ENCODE measurements at places on chromosomes 16 and 17.

GRCh38 chr17:4738136-4739121, 1.2 kb upstream of the ZMYND15 start:
- no peak for DNase-seq

- no peak for DNase-seq
Measured at GRCh38 chr16:54568906-54569807, 282.6 kb upstream of the IRX3 start.

DNA sequence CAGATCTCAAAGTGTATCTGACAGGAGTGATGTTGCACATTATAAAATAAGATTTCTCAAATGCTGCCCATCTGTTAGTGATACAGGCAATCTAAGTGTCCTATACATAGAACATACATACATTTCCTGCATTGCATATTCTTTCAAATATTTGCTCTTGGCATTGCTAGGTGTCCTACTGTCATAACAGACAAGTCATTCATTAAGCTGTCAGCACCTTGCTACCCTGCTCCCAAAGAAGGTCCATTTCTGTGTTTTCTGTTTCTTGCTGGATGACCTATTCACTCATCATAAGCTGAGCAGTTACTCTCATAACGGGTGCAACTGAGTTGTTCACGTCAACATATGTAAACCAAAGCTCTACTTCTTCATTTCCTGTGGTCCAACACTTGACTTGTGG, 719.0 kb downstream of the KCNJ2 start:
- DNase-seq, result no peak

DNA sequence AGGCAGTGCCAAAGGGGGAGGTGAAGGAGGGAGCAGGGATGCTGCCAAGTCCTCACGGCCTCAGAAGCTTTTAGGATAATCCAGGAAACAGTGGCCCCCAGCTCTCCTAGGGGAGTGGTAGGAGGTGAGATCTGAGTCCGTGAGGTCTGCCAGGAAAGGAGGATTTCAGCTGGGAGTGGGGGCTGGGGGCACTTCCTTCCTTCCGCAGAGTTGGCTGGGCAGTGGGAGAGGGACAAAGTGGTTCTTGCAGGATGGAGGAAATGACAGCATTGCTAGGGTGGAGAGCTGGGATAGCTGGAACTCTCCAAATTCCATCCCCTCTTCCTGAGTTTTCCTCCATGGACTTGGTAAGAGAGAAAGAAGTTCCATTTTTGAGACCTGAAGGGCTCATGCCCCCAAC, 4.8 kb upstream of the SP6 start:
- DNase-seq, result no peak

- peak; percentile 8 for DNase-seq
Measured at GRCh38 chr16:17211797-17212196, 259.0 kb downstream of the XYLT1 start.

DNA sequence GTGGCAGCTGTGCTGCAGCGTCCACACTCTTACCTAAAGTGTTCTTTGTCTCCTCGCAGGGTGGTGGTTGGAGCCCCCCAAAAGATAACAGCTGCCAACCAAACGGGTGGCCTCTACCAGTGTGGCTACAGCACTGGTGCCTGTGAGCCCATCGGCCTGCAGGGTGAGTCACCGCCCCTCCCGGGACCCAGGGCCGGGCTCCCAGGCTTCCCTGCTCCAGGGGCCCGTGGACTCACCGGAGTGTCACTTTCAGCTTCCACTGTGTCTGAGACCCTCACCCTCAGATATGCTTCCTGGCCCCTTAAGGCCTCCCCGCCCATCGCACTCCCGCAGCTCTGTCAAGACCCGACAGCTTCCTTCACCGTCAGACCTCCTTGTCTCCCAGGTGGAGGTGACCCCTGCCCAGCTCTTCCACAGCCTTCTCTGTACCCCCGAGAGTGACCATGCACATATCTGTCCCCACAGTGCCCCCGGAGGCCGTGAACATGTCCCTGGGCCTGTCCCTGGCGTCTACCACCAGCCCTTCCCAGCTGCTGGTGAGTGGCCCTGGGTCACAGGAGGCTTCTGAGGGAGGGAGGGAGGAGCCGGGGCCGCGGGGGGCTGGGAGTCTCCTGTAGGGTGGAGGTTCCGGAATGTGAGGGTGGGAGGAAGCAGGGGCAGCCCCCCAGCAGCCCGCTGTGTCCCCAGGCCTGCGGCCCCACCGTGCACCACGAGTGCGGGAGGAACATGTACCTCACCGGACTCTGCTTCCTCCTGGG, 1.8 kb downstream of the ITGAX start:
- no peak for DNase-seq

DNA sequence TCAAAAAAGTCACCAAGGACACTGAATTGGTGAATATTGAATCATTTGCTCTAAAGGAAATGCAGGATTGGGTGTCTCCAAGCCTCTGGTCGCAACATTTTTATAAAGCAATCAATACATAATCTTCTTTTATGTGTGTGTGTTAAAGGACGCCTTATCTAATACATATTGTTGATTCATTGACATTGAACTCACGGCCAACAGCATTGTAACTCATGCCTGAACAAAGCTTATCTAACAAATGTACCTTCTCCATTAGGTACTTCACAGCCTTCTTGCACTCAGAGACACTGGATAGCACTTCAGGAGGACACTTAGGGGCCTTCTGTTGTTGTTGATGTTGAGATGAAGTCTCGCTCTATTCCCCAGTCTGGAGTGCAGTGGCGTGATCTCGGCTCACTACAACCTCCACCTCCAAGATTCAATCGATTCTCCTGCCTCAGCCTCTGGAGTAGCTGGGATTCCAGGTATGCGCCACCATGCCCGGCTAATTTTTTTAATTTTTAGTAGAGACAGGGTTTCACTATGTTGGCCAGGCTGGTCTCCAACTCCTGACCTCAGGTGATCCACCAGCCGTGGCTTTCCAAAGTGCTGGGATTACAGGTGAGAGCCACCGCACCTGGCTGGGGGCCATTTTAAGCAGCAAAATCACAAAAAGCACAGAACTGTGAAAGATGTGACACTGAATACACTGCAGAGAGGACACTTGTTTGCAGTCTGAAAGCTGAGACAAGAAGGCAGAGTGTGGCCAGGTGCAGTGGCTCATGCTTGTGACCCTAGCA, 13.2 kb upstream of the PDXDC1 start:
- no peak for DNase-seq

DNA sequence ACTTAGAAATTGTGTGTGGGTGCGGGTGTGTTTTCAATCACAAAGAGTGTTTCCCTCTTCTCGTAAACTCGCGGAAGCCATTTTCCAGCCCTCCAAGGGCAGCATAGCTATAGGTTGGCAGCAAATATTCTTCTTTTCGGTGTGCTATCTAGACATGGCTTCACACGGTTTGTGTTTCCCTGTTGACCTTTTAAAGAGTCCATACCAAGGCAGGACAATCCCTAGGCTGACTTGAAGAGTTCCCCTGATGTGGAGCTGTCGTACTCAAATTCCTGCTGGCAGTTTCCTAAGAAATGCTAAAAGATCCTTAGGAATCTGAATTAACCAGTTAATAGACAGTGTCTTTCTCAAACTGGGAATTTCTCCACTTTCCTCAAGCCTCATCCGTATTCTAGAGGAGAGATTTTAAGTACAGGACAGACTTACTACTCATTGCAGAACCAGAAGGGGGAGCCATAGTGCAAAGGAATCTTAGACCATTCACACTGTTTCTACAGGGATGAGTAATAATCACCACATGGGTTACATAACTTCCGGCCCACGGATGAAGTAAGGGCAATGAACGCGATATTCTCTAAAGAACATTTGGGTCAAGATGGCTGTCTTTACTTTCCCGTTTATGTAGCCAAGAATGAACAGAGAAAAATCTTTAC, 288.6 kb upstream of the ELAC2 start:
- DNase-seq, result no peak

- no peak for DNase-seq
Measured at GRCh38 chr16:72050769-72051464, 3.4 kb upstream of the HP start.

GRCh38 chr17:56886288-56886731, 27.5 kb downstream of the TRIM25 start:
- DNase-seq, result no peak

- DNase-seq, result no peak
Measured at GRCh38 chr17:44608727-44609435, 47.4 kb upstream of the MEIOC start.

- peak; percentile 88 for DNase-seq
Measured at GRCh38 chr16:3880623-3881498, at the start of gene CREBBP. Gene CREBBP (minus strand): TSS chr16:3880713. CDS start chr16:3879916, 797 bp downstream.

GRCh38 chr16:7285520-7285919, 47.1 kb upstream of the RBFOX1 start:
- DNase-seq, result no peak

DNA sequence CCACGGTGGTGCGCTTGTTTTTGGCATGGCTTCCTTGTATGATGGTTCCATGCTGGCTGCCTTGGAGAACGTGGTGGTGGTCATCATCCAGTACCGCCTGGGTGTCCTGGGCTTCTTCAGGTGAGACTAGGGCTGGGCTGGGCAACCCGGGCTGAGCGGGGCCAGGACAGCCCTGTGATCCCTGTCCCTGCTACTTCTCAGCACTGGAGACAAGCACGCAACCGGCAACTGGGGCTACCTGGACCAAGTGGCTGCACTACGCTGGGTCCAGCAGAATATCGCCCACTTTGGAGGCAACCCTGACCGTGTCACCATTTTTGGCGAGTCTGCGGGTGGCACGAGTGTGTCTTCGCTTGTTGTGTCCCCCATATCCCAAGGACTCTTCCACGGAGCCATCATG, 4.9 kb downstream of the CES2 start:
- DNase-seq, result no peak

DNA sequence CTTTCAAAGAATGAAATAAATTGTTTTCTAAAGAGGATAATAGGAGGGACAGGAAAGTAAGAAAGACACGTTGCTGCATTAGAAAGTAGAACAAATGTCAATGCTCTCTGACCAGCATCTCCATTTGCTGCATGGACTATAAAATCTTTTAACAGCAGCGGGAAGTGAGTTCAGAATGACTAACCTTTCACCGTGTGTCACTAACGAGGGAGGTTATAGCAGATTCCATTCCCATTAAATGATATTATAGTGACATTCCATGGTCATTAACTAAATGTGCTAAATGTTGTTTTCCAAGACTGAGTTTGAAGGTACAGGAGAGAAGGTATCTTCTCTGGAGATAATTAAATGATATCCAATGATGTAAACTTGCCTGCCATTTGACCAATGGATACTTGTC, 127.1 kb upstream of the HS3ST3A1 start:
- no peak for DNase-seq

GRCh38 chr17:74532115-74532514, 840 bp upstream of the CD300LB start:
- DNase-seq, result no peak

DNA sequence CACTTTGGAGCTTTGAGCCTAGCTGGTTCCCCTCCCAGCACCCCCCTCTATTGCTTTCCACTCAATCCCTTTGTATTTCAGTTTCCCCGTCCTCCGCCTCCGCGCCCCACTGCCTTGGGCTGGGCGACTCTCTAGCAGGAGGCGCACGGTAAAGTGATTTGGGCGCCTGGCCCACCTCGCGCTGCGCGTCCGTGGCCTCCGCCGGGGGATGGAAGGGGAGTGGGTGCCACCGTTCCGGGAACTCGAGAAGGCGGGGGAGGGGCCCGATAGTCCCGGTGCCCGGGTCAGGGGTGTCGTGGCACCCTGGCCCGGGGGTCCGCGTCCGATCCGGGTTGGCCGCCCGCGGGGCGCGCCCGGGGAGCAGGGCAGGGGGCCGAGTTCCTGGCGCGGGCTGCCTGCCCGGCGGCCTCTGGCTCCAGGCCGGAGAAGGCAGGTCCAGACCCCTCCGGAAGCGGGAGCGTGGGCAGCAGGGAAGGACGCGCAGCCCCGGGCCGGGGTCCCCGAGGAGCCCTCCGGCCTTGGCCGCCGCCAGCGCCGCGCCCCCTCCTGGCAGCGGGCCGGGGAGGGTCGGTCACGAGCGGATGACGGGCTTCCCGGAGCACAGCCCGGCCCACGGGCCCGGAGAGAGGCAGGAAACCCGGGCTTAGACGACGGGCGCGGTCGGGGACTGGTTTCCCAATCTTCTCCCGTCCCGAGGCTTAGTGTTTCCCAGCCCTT, 15.8 kb downstream of the MEOX1 start:
- peak; percentile 29 for DNase-seq
